ENCODE measurements at places on chromosomes 1 and 21.

GRCh38 chr1:32427264-32427963, 33.2 kb upstream of the BSDC1 start:
- no peak for DNase-seq

GRCh38 chr1:3420218-3420951, 34.1 kb upstream of the ARHGEF16 start:
- DNase-seq = no peak

DNA sequence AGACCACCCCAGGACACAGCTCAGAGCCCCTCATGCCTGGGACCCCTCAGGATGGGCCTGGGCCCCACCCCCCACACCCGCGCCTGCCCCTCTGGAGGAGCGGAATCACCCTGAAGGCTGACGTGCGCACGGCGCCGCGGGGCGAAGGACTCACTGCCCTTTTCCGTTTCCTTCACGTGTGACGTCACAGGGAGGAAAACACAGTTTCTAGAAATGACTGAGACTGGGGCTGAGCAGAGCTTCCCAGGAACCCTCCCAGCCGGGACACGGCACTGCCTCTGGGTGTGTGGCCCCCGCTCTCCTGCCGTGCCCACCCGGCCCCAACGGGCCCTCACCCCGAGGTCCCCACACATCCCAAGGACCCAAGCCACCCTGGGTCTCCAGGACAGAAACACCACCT, 5.4 kb upstream of the TNFRSF4 start:
- DNase-seq = no peak

GRCh38 chr1:225851805-225852204, 30.4 kb downstream of the TMEM63A start:
- no peak for DNase-seq

GRCh38 chr1:1351511-1352427, 2.6 kb upstream of the DVL1 start:
- DNase-seq = no peak

DNA sequence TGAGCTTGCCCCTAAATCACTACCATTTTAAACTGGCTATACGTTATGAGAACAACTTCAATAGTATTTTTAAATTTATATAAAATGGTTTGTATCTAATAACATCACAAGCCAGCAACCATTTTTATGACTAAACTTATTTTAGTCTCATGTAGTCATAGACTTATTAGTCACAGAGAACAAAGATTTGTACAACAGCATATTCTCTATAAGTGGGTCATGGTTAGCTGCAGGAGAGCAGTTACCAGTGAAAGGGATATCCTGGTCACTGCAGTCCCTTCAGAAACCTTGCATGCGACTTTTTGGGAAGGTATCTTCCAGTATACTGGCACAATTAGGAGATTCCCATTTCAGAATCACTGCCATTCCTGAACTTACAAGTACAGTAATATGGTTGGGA, 90.0 kb downstream of the HFM1 start:
- no peak for DNase-seq

- DNase-seq = no peak
These were observed 4.4 kb upstream of the PHTF1 start for GRCh38 chr1:113763661-113764060.

DNA sequence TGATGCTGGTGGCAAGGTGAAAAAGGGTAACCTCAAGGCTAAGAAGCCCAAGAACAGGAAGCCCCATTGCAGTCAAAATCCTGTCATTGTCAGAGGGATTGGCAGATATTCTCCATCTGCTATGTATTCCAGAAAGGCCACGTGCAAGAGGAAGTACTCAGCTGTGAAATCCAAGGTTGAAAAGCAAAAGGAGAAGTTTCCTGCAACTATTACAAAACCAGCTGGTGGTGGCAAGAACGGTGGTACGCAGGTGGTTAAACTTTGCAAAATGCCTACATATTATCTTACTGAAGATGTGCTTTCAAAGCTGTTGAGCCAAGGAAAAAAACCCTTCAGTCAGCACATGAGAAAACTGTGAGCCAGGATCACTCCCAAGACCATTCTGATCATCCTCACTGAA, 13.7 kb upstream of the VPS45 start:
- no peak for DNase-seq

GRCh38 chr1:119924948-119925898, 28.9 kb upstream of the ADAM30 start:
- no peak for DNase-seq

DNA sequence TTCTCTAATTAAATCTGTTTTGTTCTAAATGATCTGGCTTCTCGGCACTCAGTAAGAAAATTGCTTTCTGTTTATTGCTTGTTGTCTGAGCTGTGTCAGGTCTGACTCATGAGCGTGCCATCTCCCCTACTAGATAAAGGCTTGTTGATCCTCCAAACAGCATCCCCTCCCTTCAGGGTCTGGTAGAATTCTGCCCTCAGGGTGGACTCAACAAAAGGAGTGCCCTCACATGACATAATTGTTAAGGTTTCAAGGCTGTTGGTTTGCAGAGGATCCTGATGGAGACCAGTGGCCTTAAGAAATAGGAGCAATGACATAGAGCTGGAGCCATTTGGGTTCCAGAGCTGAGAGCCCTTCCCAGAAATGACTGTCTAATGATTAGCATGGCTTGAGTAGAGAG, 36.0 kb upstream of the ATP2B4 start:
- no peak for DNase-seq

DNA sequence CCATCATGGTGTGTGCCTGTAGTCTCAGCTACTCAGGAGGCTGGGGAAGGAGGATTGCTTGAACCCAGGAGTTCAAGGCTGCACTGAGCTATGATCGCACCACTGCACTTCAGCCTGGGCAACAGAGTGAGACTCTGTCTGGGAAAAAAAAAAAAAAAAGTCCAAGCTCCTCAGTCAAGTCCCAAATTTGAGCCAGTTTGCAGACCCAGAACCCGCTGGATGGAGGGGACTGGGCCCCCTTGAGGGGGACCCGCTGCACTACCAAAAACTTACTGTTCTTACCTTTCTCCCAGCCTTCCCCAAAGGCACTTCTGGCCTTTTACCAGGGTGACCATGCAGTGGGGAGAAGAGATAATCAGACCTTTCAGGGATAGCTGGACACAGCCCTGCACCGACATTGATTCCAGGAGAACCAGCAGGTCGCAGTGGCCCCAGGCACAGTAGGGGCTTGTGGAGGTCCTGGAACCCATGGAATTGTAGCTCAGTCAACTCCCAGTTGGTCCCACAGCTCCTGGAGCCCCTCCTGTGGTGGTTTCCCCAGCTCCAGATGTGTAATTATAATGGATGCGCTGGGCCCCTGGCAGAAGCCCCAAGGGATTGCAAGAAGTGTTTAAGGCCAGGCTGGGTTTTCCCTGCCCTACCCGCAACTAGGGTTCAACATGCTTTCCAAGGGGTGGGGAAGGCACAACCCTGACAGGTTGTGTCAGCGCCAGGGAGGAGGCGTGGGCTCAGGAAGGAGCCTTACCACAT, 4.1 kb upstream of the WNT9A start:
- DNase-seq = no peak

- no peak for DNase-seq
These were observed 12.1 kb downstream of the PLXNA2 start for GRCh38 chr1:208231881-208232661.

DNA sequence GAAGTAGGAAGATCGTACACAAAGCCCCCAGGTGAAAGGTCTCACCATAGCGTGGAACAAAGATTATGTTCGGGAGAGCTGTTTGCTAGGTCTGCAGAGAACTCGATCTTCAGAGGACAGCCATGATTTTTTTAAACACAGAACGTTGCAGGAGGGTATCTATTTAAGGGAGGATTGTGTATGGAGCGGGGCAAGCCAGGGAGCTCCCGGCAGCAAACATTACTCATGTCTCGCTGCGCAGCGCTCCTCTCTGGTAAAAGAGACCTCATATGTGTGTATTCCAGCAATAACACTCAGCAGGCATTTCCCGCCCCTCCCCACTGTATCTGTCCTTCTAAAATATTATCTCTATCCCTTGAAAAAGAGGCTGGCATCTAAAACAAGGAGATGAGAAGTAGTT, 2.7 kb downstream of the GLIS1 start:
- no peak for DNase-seq

- no peak for DNase-seq
These were observed 9.9 kb upstream of the LDLRAD1 start for GRCh38 chr1:54027848-54028247.

DNA sequence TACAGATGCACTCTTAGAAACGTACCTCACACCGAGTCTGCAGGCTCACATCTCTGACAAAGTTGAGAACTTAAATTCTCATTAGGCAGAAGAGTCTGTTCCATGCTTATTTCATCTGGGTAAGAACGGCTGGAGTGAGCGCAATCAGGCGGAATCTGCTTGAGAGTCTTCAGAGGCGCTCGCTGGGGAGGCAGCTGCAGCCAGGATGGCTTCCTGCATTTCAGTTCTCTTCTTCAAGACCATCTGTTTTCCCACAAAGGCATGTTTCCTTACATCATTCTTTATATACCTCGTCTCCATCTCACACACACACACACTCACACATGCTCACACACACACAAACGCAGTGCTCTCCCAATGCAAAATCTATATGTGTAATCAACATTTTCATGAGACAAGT, 497.1 kb downstream of the AJAP1 start:
- no peak for DNase-seq
